Urothelium cell line (cell line): ENCODE measurements at places on chromosomes 4 and X.

DNA sequence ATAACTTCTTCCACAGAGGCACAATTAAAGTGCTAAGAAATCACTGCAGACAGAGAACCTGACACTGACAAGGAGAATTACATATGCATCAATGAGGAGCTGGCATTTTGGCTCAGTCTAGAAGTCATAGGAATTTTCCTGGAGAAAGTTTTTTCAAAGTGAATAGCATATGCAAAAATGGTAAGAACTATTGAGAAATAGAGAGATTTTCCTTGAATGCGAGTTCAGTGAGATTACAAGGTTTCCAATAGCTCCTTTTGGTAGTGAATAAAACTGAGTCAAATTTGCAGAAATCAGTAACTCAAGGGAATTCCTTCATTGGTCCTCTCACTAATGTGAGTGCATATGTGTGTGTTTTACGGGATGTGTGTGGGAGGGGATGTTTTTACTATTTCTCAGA, 557.5 kb downstream of the PPARGC1A start:
- no peak for DNase-seq

GRCh38 chrX:100085846-100086245, 324.2 kb downstream of the PCDH19 start:
- DNase-seq: no peak

- no peak for DNase-seq
Observed at GRCh38 chr4:168304744-168305459, 13.7 kb downstream of the DDX60 start.

GRCh38 chr4:108185252-108185651, 16.5 kb upstream of the LEF1 start:
- no peak for DNase-seq

GRCh38 chr4:141028024-141028529, 105.2 kb downstream of the RNF150 start:
- no peak for DNase-seq

- no peak for DNase-seq
Observed at GRCh38 chrX:69015564-69016292, 149.5 kb downstream of the PJA1 start.

- no peak for DNase-seq
Observed at GRCh38 chrX:105845631-105846030, 23.3 kb downstream of the NRK start.

DNA sequence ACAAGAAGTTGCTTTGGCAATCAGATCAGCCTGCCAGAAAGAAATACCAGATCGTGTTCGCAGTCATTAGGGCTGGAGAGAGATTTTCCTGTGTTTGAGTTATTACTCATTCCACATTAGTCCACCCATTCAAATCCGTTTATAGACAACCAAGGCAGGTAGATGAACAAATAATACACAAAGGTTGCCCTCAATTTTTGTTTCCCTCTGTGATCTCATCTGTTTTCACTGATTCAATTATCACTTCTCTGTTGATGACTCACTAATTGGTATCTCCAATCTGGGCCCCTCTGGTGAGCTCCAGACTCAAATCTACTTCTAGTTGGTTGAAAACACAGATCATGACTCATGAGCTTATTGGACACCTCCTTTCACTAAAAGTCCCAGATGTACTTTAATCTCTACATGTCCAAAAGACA, 54.5 kb downstream of the CHM start:
- no peak for DNase-seq

- no peak for DNase-seq
Observed at GRCh38 chrX:7412840-7413239, 264.9 kb upstream of the PUDP start.

- DNase-seq: no peak
Observed at GRCh38 chr4:168881781-168882420, 128.2 kb downstream of the CBR4 start.

DNA sequence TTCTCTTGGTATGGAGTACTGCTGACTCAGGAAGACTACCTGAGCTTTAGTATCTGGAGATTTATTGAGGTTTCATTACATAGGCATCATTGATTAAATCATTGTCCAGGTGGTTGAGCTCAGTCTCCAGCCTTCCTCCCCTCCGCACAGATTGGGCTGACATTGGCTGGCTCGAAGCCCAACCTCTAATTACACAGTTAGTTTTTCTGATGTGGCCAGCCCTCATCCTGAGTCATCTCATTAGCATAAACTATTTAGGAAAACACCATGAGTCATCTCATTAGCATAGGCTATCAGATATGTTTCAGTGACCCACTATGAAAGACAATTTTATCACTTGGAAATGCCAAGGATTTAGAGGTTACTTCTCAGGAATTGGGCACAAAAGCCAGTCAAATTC, 93.9 kb upstream of the ANKRD50 start:
- no peak for DNase-seq

- no peak for DNase-seq
Observed at GRCh38 chrX:73785493-73785892, 222.5 kb downstream of the CHIC1 start.

GRCh38 chr4:2340272-2341061, 78.0 kb downstream of the ZFYVE28 start:
- DNase-seq: no peak

DNA sequence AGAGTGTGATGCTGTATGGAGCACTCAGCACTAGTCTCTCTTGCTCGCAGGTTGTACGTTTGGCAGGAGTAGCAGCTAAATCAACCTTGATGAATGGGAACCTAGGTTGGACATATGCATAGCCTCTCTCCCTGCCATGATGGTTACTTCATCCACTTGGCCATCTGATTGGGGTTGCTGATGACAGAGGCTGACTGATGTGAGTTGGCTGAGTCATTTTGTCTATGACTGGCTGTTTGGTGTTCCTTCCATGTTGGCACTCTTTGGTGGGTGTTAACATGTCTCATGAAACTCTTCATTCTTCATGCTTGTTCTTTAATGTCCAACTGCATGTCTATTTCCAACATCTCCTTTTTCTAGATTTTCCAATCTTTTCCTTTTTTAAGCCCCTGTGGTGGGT, 31.6 kb upstream of the SPARCL1 start:
- no peak for DNase-seq
